ENCODE measurements at places on chromosomes 3 and 15.

GRCh38 chr15:34047893-34048775, 9.1 kb upstream of the AVEN start:
- peak; percentile 89 for DNase-seq

DNA sequence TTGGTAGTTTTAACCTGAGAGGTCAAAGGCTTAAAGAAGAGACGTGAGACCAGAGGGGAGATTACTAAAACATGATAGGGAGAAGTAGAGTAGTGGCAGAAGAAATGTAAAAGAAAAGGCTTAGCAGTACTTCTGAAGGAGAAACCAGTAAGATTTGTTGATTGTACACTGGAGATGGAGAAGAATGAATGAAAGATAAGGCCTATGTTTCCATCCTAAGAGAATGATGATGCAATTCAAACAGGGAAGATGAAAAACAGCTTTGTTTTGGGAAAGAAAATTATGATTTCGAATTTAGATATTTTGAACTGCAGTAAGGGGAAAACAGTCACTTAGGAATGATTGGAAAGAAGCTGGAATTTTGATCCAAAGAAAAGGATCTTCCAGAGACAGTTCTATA, 97.4 kb upstream of the PLXND1 start:
- peak; percentile 19 for DNase-seq

GRCh38 chr3:164048451-164048850, 1029.8 kb downstream of the SI start:
- DNase-seq: no peak

- DNase-seq: peak; percentile 28
Measured at GRCh38 chr15:26974120-26974780, 3.3 kb downstream of the GABRG3 start.

DNA sequence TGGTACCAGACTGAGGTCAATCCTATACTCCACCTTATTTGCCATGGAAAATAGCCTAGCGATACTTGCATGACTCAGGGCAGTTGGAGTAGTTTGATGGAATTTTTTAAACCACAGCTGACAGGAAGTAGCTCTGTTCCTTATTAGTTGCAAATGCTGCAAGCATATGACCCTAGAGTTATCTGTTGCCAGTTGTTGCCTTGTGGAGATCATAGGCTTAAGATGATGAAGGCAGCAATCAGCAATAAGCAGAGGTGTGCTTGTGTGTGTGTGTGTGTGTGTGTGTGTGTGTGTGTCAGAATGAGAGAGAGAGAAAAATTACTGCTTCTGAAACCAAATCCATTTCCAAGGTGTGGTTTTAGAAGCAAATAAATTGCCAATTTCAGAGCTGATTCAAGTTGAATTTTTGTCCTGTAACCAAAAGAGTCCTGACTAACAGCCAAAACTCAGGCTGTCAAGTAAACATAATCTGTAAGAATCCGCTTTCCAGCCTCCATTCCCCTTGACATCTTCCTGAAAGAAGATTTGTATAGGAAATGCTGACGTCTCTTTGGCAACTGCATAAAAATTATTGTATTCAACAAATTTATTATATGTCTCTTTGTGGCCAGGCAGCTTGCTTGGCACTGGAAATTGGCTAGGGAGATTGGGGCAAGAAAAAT, 141.2 kb downstream of the SERPINI1 start:
- peak; percentile 91 for DNase-seq

GRCh38 chr3:5191555-5192304, 4.2 kb downstream of the EDEM1 start:
- DNase-seq: no peak

DNA sequence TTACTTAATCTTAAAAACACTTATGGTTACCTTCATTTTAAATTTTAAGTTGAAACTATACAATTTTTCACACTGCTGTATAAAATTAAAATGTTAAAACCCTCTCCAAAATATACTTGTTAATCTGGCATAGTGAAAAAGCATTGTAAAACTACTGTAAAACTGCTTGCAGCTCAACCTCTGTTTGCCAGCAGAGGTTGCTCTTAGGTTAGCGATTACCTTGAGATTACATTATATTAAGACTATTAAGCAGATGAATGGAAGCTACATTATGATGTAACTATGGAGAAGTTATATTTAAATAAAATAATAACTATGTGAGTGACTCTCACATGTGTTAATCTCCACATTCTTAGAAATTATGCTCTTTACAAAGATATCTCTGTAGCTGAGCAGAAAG, 143.6 kb upstream of the SLITRK3 start:
- DNase-seq: peak; percentile 7

- no peak for DNase-seq
Measured at GRCh38 chr3:157752956-157753786, 250.0 kb upstream of the VEPH1 start.

DNA sequence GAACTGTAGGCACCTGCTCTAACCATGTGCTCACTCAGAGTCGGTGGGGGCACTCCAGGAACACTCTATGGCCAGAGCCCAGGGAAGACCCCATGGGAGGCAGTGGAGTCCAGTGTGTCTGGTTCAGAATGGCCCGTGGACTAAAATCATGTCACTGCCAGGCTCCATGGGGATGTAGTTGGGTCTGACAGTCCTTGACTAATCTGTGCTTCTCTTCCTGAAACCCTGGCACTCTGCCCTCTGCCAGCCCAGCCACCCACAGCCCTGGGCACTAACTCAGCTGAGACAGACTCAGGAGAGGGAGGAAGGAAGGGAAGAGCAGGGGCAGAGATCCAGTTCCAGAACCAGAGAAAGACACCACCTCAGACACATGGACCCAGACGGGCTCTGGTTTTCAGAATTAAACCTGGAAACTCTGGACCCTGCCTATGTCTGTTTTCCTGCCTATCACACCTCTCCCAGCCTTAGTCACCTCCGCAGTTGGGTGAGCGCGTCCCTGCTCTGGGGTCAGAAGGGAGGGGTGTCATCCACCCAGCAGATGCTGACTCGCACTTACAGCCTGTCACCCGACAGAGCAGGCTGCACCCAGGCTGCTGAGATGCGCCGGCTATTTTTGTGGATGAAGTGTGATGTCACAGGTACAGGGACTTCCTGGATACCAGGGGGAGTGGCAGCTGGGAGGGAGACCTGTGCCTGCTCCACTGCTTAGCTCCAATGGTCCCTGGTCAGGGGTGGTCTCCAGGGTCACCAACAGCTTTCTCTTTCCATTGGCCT, 56.8 kb upstream of the INSYN1 start:
- no peak for DNase-seq

- no peak for DNase-seq
Measured at GRCh38 chr3:80017369-80017768, 249.6 kb upstream of the ROBO1 start.

GRCh38 chr3:40398346-40398745, 11.4 kb downstream of the ENTPD3 start:
- DNase-seq: no peak

Data from fibroblast of lung (primary cell).